Mucosa of gallbladder (tissue), 1 donor: ENCODE measurements at places on chromosomes 3 and 15. TPM values are rescaled to one million over a fixed set of nuclear protein-coding genes. Genes with fewer than 3 reads are reported as not detected.

The MUSTN1 gene
- 4.7 TPM for total RNA-seq

GRCh38 chr3:39413691-39414420 lies 7.3 kb downstream of the RPSA start:
- no peak for DNase-seq

- no peak for DNase-seq
Measured at GRCh38 chr3:106715286-106715685, 662.0 kb upstream of the CCDC54 start.

DNA sequence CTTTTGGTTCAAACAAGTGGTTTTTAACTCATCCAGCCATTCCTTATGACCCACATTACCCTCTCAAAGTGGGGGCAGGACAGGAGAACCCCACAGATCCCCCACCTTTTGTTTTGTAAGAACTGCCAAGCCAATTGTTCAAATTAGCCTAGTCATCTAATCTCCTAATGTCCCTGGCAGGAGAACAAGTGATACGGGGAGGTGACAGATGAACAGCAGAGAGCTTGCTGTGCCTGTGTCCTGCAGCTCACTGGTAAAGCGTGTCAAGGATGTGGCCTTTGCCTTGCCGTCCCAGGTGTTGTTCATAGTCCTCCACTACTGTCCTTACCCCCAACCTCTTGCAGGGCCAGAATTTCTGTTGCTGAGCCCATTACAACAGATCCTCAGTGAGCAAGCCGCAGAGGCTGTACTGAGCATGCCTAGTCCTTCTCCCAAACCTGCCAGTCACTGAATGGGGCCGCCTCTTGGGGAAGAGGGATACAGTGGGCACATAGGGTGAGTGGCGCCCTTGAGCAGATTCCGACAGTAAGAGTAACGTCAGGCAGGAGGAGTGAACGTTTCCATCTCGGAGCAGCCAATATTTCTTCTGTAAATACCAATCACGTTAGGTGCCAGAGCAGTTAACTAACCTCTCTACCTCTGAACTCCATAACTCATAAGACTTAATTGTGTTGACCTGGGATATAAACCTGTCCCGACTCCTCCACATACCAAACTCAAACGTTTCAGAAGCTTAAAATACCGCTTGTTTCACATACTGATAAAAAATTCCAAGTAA lies 87.4 kb downstream of the ITPR1 start:
- DNase-seq: no peak

GRCh38 chr15:77633913-77634265 lies 1.2 kb upstream of the LINGO1 start:
- no peak for DNase-seq

- DNase-seq: no peak
Measured at GRCh38 chr3:139289860-139290524, 53.8 kb upstream of the MRPS22 start.

DNA sequence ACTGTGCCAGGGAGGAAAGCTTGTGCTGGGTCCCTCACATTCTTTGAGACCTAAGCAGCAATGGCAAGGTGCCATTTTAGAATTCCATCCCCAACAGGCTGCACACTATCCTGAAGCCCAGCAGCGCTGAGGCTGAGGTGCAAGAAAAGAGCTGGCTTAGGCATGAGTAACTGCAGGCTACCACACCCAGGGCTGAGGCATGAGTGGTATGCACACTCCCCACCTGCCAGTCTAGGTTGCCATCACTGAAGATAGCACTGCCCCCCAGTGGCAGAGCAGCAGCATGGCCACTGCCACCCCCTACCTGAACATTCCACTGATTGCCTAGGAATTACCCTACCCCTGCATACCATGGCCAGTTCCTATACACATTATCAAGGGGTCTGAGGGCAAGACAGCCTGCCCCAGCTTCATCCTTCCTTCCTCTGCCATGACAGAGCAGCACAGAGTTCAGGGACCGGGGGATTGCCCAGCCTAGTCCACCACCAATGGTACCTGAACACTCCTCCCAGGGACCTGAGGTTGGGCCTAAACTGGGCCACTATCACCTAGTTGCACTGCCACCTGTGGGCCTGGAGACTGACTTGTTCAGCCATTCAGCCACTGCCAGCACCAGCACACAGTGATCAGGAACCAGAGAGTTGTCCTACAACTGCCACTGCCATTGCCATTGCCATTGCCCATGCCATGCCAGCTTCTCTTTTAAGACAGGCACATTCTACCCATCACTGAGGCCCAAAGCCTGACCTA lies 129.8 kb downstream of the SATB1 start:
- DNase-seq: peak; percentile 33
